GM13976 (cell line): ENCODE measurements at places on chromosomes 2 and 18.

GRCh38 chr2:168118733-168119514 is 128.5 kb downstream of the STK39 start:
- DNase-seq: no peak

GRCh38 chr18:54183390-54183789 is 41.1 kb downstream of the MBD2 start:
- DNase-seq: no peak

DNA sequence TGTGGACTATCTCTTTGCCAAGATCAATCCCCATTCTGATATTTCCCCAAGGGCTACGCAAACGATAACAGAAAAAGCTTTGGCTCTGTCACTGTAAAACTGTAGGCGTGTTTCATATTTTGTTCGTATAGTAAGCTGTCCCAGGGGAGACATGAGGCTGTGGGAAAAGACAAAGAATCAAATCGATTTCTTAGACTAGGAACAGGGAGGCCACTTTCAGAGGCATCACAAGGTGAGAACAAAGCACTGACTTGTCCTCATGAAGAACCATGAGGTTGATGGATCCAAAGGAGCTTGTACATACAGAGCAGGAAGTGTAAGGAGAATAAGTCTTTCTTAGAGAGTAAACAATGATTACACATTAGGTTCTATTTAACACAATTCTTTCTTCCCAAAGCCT is 255.7 kb downstream of the HNMT start:
- no peak for DNase-seq

DNA sequence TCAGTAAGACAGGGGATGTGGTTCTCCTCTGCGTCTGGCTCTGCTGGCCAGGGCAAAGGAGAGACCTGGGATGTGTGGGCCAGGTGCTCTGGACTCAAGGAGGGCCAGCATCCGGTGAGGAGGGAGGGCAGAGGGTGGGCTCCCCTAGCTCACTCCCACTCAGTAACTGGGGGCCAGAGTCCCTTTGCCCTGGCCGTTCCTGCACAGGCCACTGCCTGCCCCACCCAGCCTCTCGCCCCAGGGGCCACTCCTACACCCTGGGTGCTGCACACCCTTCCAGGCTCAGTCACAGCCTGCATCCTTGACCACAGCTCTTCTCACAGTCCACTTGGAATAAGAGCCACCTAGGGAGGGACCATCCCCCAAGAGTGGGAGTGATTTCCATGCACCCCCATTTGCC is 41.0 kb downstream of the SNED1 start:
- no peak for DNase-seq

GRCh38 chr18:11518788-11519685 is 90.4 kb upstream of the SLC35G4 start:
- peak; percentile 80 for DNase-seq

- no peak for DNase-seq
Observed at GRCh38 chr2:106816974-106817373, 69.0 kb downstream of the ST6GAL2 start.

- no peak for DNase-seq
Observed at GRCh38 chr2:61887717-61888266, 664 bp downstream of the CCT4 start.

DNA sequence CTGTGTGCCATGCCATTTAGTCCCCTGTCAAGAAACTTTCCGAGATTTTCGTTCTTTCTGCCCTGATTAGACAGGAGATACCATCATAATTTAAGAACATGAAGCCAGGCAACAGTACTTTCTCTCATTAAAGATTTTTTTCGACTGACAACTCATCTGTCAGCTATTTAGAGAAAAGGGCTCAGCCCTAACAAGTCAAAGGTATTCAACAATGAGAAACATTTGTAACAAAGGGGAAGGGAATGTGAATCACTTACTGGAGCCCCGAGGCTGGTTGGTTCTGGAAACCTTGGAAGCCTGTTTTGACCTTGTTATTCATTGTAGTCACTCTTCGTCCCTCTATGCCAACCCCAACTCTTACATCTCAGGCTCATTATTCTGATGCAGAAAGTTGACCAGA is 199.4 kb downstream of the SPP2 start:
- DNase-seq: no peak

DNA sequence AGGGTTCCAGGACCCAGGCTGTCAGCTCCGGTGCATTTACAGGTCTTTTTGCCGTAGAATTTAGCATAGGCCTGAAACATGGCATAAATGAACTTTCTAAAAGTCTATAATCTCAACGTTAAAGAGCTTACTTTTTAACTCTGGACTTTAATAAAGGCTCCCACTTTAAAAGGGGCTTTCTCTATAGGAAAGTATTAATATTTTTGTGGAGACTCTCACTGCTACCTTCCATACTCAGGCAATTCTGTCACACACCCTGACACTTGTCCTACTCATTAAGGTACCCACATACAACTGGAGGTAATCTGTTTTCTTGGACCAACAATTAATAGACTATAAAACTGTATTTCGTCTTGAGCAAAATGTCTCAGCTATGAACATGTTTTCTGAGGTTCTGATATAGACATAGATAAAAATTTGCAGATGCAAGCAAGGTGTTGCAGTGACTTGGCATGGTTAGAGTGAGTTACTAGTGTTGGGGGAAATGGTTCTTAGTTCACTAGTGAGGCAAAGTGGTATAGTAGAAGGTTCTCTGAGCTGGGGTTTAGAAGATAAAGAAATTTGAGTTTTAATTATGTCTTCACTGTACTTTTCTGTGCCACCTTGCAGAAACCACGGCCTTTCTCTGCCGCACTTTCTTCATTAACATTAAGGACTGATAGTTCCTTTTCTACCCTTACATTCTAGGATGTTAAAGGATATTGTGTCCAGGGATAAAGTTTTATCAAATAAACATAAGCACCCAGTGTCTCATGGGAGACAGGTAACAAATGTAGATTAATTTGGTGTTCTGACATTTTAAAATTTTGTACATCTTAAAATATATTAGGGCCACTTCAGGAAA is 10.8 kb upstream of the NR4A2 start:
- no peak for DNase-seq

DNA sequence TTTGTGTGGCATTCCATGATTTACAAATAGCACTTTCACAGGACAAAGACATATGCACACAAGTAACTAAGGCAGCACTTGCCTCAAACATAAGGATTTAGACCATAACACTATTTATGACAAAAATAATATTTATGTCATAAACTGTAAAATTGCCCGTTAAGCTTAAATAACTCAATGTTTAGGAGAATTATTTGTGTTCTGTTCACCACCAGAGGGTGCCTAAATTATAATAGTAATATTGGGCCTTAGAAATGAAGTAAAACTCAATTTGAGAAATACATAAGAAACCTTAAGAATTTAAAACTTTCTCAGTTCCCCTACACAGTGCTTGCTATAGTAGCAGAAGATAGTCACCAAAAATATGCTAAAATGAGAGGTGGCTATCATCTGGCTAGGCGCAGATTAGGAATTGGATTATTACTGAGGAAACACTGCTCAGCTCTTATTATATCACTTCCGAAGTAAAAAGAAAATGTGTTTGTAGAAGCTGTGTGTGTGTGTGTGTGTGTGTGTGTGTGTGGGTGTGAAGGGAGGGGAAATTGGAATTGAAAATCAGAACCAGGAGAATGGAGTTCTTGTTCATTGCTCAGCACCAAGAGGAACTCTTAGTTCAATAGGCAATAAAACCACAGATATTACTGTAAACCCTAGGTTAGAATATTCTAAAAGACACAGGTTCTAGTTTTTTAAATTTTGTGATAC is 4.9 kb upstream of the CHN1 start:
- no peak for DNase-seq

GRCh38 chr2:100242476-100242875 is 79.8 kb downstream of the LONRF2 start:
- DNase-seq: peak; percentile 38

GRCh38 chr2:122905431-122905830 is 1119.7 kb upstream of the CNTNAP5 start:
- no peak for DNase-seq

GRCh38 chr2:71476495-71476894 is 23.1 kb downstream of the DYSF start:
- DNase-seq: no peak

DNA sequence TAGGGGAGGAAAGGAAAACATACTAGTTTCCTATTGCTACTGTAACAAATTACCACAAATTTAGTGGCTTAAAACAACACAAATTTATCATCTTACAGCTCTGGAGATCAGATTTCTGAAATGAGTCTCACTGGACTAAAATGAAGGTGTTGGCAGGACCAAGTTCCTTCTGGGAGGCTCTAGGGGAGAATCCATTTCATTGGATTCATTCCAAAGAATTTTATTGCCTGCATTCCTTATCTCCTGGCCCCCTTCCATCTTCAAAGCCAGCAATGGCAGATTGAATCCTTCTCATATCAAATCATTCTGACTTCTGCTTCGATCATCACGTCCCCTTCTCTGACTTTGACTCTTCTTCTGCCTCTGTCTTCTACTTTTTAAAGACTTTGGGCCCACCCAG is 250.9 kb downstream of the IRS1 start:
- no peak for DNase-seq

GRCh38 chr18:67300498-67300897 is 216.0 kb downstream of the DSEL start:
- DNase-seq: no peak

DNA sequence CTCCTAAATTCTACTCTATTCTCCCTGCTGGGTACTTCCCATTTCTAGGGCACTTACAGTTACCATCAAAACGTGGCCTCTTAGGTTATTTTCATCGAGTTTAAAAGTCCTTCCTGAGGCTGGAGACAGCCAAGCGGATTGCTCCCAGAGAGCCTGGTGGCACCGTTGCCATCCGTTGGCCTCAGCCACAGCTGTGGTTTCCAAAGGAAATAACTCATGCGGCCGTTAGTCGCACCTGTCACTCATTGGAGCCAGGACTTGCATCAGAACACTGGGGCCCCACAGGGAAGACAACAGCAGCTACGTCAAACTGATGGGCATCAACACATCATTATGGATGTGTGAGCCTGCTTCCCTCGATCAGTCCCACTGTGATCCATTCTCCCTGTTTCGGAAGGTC is 453.4 kb downstream of the BCL11A start:
- no peak for DNase-seq

DNA sequence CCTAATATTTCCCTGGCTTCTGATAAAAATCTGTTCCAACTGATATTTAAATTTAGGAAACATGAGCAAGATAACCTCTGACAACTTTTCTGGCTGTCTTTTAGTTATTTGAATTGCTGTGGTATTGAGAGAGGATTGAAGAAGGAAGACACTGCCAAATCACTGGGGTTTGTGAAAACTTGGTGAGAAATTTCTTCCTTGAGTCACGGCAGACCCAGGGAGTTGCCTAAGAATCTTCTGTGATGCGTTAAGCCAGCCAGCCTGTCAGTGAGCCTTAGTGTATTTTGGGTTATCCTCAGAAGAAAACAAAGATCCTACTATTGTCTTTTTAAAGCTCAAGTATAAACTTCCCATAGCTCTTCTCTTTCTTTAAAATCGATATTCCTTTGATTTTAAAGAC is 17.5 kb upstream of the DOK6 start:
- DNase-seq: no peak

DNA sequence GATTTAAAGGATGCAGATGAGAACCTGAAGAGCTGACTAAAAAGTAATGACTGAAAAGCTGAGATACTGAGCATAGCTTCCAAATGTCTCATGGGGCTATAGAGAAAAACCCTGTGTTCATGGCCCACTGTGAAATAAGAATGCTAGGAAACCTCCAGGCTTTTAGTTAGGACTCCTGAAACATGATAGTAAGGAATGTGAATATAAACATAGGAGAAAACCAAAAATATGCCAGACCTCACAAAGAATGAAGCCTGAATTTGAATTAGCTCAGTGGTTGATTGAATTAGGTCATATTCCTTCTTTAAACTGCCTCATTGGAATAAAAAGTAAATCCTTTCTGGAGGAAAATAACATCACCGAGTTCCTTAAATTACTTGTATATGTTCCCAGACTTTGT is 194.5 kb upstream of the NXPH2 start:
- no peak for DNase-seq

DNA sequence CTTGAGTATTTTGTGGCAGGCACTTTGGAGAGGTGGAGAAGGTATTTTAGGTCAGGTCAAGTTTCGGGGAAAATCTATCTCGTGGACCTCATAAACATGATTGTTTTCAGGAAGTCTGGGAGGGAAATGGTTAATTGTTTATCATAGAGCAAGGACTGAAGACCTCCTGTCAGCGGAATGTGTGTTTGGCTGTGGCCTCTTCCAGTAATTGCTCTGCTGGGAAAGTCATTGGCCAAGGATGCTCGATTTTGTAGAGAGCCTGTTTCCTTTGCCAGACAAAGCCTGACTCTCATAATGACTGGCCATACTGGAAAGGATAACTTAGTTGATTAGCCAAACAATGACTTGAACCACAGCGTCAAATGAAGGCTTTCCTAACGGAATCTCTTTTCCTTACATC is 30.0 kb downstream of the IL1R2 start:
- no peak for DNase-seq

DNA sequence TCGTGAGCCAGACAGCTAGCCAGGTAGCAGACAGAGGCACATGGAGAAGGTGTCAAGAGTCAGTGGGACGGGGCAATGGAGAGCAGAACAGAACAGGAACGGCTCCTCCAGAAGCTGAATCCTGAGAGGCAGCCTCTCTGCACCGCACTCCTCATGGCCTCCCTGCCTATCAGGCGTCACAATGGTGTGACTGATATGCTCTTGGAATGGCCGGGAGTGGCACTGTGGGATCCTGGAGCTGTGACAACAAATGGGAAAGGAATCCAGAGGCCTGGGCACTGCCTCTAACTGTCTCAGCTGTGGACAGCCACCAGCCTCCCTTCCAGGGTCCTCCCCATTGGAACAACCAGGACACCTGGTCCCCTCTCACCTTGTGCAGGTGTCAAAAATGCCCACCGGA is 89.1 kb upstream of the ID2 start:
- DNase-seq: no peak

GRCh38 chr2:51553476-51553875 is 521.5 kb upstream of the NRXN1 start:
- no peak for DNase-seq
